Right cardiac atrium (tissue), 5 donors: ENCODE measurements at places on chromosomes 4 and X.

GRCh38 chrX:57121816-57122215, 468 bp upstream of the SPIN2B start:
- DNase-seq: no peak

DNA sequence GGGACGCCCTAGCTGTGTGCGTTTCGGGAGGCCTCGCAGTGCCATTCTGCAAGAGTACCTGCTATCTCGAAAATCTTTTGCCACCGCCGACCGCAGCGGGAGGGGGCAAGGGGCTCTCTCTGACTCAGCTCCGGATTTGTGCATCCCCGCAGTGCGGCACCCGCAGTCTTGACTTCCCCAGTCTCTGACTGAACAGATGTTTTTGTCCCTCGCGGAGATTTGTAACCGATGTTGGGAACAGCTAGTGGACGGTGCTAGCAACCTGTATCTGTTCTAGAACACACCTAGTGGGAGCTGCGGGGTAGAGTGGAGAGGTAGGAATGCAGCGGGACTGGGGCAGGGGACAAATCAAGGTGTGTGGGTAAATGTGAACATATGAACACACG, 17.2 kb downstream of the NKX6-1 start:
- DNase-seq: no peak

- no peak for DNase-seq
These were observed 483.6 kb downstream of the SH2D1A start for GRCh38 chrX:124829930-124830329.

GRCh38 chrX:118513120-118513898, 17.7 kb downstream of the DOCK11 start:
- no peak for DNase-seq

DNA sequence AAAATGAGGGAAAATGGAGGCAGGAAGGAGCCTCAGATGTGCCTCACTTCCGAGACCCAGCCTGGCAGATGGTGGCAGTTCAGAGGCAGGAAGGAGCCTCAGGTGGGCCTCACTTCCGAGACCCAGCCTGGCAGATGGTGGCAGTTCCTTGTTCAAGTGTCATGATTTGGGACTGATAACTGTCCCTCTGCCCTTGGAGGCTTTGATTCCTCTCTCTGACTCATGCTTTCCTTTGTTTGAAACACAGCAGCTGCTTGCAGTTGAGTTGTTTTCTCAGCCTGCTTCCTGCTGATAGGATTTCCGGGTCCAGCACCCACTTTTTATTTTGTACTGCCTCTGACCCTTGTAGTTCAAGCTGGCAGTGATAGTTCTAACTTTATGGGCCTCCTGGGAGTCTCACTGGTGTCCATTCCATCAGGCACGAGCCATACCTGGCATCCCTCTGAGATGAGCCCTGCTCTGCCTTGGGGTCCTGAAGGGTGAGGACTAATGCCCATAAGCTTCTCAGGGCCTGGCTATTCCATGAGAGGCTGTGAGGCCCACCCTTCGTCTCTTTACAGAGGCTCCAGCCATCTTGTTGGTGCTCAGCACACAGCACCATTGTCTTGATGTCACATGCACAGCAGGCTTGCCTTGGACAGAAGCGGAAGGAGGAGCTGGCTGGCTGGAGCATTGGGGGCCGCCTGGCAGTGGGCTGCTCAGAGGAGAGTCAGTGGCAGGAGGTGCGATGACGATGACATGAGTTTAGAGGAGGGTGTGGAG, 13.0 kb downstream of the RGS12 start:
- DNase-seq: no peak

- no peak for DNase-seq
These were observed 20.7 kb downstream of the USP53 start for GRCh38 chr4:119233191-119233590.
